ENCODE measurements at places on chromosomes 7 and 10.
A peak's percentile ranks its signal among the peaks of the same experiment; 100 is the strongest.

GRCh38 chr10:9895453-9895852 lies 1122.2 kb upstream of the CELF2 start:
- no peak for DNase-seq

DNA sequence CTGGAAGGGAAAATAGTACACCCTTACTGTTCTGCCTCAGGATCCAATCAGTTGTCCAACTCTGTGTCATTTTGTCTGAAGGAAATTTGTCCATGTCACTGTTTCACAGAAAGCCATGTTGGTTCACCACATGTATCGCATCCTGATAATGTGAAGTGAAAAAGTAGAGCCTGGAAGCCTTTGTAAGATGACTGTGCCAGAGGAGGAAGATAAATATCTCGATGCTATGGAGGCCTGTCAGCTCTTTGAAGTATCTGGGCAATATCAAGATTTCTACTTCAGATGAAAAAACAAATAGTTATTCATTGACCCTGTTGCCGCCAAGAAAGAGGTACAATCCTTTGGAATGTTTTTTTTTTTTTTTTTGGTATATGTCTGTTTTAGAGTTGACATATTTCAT lies 270.5 kb downstream of the PHF14 start:
- no peak for DNase-seq

DNA sequence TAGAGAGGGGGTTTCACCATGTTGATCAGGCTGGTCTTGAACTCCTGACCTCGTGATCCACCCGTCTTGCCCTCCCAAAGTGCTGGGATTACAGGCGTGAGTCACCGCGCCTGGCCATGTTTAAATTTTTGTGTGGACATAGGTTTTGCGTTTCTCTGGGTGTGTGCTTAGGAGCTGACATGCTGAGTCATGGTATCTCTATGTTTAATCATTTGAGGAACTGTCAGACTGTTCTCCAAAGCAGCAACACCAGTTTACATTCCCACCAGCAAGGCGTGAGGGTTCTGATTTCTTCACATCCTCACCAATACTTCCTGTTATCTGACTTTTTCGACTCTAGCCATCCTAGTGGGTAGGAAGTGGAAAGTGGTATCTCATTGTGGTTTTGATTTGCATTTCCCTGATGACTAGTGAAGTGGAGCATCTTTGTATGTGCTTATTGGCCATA lies 153.7 kb downstream of the DNAJB6 start:
- peak; percentile 85 for DNase-seq

GRCh38 chr7:108234281-108234680 lies 104.1 kb upstream of the LAMB4 start:
- DNase-seq, result peak; percentile 9

GRCh38 chr10:15367296-15368085 lies 3.6 kb downstream of the FAM171A1 start:
- DNase-seq, result no peak

- DNase-seq, result no peak
These were observed 88.4 kb downstream of the KIAA1549 start for GRCh38 chr7:138892812-138893211.
